ENCODE measurements at places on chromosomes 6 and 20.

DNA sequence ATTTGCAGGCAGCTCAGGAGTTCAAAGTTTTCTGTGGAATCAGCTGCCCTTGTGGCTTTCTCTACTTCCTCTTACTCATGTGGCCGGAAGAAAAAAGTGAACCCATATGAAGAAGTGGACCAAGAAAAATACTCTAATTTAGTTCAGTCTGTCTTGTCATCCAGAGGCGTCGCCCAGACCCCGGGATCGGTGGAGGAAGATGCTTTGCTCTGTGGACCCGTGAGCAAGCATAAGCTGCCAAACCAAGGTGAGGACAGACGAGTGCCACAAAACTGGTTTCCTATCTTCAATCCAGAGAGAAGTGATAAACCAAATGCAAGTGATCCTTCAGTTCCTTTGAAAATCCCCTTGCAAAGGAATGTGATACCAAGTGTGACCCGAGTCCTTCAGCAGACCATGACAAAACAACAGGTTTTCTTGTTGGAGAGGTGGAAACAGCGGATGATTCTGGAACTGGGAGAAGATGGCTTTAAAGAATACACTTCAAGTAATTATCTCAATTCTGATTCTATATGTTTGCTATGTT, 1.1 kb downstream of the MGME1 start:
- no peak for DNase-seq

DNA sequence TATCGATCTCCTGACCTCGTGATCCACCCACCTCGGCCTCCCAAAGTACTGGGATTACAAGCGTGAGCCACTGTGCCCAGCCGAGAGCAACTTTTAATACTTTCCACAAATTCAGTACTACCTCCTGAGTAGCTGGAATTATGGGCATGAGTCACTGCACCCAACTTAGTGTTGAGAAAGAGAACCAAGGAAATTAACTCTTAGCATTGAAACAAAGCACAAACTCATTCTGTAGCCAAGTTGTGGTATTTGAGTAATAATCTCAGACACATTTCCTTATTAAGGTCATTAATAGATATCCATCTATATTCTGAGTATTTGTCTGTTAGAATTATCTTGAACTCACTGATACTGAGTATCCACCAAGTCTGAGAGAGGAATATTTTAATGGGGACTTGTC, 14.3 kb upstream of the ELOVL2 start:
- no peak for DNase-seq

DNA sequence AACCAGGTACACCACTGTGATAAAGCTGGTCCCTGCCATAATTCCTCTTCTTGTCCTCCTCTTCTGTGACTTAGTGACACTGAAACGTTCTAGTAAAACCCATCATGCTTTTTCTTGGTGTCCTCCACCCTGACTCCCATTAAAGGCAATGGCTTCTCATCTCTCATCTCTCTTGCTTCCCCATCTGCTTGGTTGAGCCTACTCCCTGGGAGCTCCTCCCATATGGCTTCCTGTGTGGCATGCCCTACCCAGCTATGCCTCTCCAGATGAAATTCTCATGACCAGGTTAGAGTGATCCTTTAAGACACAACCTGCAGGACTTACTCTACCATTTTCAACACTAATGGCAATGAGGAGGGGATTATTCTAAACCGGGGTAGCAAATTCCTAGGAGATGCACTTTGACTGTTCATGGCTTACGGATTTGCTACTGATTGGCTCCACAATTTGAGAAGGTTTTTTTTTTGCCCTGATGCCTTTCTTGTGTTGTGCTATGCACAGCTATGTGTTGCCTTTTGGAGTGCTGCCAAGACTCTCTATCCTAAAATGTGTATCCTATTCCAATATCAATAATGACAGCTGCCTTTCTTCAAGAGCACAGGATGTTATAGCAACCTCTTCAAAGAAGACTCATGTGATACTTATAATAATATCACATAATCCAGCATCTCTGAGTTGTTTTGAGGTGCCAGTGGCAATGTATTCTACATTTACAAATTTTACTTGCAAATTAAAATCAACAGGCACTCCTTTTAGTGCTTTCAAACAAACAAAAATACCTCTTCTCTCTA, 6.1 kb downstream of the SIRPG start:
- DNase-seq, result no peak

GRCh38 chr6:41734666-41735426, 562 bp downstream of the TFEB start:
- DNase-seq, result peak; percentile 61

GRCh38 chr6:90199900-90200299, 96.7 kb downstream of the BACH2 start:
- DNase-seq, result no peak

DNA sequence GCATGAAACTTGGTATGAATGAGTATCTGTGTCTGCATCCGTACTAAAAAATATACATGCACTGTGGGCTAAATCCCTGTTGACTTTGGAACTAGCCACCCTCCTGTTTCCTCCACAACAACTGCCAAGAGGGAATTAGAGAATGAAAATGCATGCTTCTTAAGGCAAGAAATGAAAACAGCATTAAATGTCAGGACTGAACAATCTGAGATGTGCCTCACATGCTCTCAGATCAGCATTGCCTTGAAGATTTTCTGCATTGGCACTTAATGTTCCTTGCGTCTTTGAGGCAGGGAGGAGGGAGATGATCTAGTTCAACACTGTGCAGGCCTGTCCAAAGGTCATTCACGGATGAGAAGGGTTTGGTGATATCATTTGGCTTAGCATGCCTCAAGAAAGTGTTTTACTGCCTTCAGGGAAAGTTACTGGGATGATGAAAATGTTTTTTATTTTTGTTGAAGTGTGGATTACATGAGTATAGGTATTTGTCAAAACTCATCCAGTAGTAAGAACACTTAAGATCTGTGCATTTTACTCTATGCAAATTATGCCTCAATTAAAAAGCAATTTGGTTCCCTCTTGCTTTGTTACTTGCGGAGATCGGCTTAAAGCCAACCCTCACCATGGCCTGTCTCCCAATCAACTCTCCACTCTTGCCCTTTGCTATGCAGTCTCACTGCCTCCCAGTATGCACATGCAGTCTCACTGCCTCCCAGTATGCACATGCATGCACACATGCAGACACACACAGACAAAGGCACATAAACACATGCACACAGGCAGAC, 47.5 kb upstream of the RIN2 start:
- no peak for DNase-seq

GRCh38 chr20:325889-326644, 715 bp downstream of the SOX12 start:
- DNase-seq, result peak; percentile 14

- no peak for DNase-seq
Measured at GRCh38 chr6:37947468-37947867, 127.9 kb downstream of the ZFAND3 start.

DNA sequence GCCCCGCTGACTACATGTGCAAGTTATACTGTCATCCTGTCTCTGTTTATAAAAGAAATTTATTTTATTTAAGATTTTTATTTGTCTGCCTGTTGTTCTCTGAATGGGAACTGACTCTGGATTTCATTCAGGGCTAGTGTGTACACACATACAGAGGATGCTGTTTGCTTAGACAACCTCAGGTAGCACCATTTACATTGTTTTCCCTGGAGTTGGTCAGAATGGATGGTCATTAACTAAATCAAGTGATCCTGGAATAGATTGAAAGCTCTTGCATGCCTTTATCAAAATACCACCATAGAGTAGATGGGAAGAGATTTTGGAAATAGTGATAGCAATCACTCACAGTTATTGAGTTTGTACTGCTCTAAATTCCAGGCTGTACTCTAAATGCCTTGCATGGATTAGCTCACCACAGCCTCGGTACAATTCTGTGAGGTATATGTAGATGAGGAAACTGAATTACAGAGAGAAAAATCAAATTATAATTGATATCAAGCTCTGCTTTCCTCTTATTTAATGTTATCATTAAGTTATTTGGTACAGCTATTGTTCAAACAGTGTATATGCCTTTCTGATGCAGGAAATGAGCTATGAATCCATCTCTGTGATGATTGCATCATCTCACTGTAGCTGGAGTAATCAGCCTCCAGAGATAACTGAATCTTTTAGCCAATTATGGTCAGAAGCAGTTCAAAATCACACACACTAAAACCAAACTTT, 51.9 kb downstream of the RNF217 start:
- no peak for DNase-seq

DNA sequence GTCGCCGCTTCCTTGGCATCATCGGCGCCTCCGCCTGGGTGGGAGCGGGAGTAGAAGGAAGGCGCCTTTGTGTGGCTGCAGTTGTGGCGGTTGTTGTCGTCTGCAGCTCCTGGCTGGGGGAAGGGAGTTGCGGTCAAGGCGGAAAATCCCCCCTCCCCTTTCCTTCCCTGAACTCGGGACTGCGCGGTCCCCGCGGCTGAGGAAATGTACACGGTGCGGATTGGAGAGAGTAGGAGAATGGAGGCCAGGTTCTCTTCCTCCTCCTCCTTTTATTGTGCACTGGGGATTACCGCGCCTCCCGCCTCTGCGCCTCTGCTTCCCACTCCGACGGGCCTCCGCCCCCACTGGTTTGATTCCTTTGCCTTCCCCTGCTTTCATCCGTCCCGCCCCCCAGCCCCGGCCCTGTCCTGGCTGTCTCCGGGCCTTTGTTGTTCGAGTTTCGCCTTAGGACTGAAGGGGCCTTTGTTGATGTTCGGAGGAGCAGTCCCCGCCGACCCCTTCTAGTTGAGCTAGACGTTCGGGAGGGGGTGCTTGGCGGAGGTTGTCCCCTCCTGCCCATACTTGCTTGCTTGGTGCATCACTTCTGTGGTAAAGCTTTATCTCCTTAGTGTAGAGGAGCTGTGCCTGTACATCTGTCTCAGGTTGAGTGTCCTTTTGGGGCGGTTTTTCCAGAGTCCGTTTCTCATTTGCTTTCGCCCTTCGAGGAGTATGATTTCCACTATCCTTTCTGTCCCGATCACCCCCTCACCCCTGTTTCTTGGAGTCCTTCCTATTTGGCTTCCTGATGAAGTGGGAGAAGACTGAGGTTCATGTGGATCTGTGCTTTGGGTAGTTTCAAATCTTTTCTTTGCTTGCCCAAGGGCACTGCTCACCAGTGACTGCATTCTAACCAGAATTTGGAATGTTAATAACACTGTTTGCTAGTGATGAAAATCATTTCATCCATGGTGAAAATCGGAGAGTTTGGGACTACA, 764 bp downstream of the ZNF292 start:
- DNase-seq, result peak; percentile 49

GRCh38 chr6:157584036-157584435, 203.0 kb downstream of the ZDHHC14 start:
- DNase-seq, result no peak

DNA sequence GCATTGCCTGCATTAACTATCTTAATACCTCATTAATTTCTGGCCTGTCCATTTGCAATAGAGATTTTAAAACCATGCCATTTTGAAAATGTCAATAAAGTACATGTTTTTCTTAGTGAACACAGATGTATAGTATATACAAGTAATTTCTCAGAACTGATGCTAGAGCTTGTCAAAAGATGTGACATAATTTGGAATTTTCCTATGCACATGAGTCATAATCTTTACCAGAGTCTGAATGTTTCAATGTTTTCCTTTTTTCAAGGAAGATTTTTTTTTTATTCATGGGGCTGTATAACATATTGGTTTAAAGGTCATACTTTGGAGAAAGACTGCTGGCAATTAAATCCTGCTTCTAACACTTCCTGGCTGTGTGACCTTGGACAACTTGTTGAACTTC, 1347.5 kb upstream of the ADGRB3 start:
- DNase-seq, result no peak

GRCh38 chr6:16582446-16583143, 178.7 kb downstream of the ATXN1 start:
- DNase-seq, result no peak

DNA sequence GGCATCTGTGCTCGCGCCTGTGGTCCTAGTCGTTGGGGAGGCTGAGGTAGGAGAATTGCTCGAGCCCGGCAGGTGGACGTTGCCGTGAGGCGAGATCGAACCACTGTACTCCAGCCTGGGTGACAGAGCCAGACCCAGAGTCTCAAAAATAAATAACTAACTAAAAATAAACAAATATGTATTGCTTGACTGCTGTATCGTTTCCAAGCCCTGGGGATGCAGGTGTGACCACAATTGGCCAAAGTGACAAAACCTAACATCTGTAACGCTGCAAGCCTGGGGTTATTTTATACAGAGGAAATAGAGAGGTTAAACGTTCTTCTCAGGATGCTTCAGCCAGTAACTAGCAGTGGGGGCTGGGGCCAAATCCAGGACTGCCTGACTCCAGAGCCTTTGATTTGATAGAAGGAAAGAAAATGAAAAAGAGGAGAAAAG, 1.9 kb upstream of the SRSF3 start:
- no peak for DNase-seq

GRCh38 chr6:83216806-83217205, 23.6 kb downstream of the RWDD2A start:
- no peak for DNase-seq

- no peak for DNase-seq
Measured at GRCh38 chr6:17905611-17906592, 81.5 kb downstream of the KIF13A start.

DNA sequence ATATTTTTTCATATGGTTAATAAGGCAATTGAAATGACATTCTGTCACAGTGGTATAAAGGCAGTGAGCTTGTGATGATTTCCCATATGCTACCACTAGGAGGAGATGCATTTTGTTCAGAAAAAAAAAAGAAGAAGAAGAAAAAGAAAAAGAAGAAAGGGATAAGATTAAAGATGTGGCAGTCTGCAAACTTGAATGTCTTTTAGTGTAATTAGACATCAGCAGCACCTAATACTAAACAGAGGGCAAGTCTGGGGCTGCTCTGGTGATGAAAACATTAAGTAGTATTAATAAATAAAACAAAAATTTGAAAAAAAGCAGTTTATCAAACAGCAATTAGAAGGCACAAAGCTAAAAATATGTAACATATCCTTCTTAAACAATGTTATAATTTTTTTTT, 95.4 kb upstream of the DEFB112 start:
- no peak for DNase-seq

DNA sequence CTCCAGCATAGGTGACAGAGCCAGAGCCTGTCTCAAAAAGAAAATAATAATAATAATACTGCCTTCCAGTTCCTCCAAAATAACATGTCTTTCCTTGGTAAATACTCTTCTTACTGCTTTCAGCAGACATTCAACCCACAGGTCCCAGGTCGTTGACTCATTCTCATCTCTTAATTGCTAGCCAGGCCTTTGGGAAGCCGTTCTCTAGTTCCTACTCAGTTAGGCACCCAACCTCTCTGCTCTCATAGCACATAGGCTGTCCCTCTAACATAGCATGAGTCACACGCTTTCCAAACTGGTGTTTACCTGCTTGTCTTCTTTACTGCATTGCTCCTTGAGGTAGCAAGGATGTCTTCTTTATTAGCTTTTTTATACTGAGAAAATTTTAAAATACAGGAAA, 98.8 kb downstream of the LAMA2 start:
- no peak for DNase-seq

DNA sequence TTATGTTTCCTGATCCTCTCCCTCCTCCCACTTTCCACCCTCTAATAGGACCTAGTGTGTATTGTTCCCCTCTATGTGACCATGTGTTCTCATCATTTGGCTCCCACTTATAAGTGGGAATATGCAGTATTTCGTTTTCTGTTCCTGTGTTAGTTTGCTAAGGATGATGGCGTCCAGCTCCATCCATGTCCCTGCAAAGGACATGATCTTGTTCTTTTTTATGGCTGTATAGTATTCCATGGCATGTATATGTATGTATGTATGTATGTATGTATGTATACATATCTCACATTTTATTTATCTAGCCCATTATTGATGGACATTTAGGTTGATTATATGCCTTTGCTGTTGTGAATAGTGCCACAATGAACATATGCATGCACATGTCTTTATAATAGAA, 188.7 kb downstream of the RFPL4B start:
- no peak for DNase-seq

Measured in activated T-helper 1 cell treated with anti-CD3 and anti-CD28 coated beads, Interleukin-2, amount 50 U/mL, for 16 hours (primary cell).